CD4-positive, alpha-beta T cell treated with Interleukin-12 subunit alpha and Interleukin-12 subunit beta, for 1 hour (primary cell): ENCODE measurements at places on chromosomes 16 and 17.

DNA sequence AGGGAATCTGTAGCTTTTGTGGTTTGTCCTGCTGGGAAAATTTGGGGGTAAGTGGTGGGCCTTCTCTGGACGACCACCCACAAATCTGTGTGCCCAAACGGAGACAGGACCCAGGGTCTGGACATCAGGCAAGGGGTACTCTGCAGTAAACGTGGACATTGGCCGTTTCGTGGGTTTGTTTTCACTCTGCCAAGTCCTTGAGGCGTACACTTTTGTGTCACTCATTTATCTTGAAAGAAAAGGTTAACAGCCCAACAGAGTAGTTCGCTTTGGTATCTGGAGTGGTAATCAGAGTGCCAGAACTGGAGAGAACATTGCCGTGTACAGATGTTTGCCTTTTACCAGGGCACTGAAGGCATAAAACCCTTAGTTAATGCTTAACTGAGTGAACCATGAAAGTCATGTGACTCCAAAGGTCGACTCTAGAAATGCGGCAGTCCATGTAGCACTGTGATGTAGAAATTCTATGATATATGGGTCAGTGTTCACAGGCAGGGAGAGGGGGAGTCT lies 15.4 kb downstream of the NAA60 start:
- DNase-seq, result peak; percentile 29

- no peak for DNase-seq
Observed at GRCh38 chr16:12526515-12526914, 277.2 kb downstream of the CPPED1 start.

GRCh38 chr16:785563-786535 lies 2.3 kb downstream of the RPUSD1 start:
- peak; percentile 80 for DNase-seq

- DNase-seq, result no peak
Observed at GRCh38 chr16:49709057-49709456, 146.9 kb downstream of the ZNF423 start.

GRCh38 chr16:68835970-68836369 lies 7.4 kb upstream of the TANGO6 start:
- no peak for DNase-seq

- DNase-seq, result no peak
Observed at GRCh38 chr17:6070913-6071511, 833 bp downstream of the WSCD1 start.

DNA sequence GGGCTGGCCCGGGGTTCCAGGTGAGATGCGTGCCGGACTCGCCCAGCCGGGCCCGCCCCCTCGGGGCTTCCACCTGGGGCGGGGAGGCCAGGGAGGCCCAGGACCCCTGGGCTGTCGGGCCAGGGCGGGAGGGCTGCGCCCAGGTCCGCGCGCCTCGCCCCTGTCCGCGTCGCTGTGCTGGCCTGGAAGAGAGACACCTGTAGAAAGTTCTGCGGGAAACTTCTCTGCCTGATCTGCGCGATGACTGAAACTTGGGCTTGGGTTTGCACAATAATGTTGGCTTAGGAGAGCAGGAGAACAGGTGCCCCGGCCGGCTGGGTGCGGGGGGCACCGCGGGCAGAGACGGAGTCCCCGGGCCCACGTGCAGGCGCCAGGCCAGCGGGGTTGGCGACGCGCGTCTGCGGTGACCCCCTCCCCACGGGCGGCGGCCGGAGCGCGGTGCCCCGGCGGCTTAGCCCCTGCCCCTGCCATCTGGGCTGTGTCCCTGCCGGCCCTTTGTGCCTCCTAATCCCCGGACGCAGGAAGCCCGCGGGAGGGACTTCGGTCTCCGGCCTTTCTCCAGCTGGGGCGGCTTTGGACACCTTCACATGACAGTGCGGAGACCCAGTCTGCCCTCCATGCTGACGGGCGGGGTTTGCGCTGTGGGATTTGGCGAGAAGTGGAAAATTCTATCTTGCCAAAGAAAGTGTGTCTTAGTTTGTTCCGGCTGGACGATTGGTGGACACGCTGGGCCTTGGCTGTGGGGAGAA lies 483 bp downstream of the LLGL2 start:
- no peak for DNase-seq

DNA sequence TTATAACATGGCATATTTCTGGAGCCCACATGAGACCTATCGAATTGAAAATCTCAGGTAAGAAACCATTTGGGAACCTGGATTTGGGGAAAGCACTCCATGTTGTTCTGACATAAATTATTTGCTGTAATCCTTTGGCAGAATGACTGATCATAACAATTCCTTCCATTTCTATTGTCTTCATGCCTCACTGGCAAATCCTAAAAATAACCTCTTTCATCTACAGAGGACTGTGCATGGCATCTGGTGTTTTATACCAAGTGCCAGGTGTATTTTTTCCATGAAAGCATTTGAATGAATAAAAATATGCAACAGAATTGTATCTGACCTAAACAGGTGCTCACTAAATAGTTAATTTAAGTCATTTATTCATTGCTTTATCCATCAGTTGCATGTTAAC lies 33.7 kb upstream of the COQ7 start:
- no peak for DNase-seq

DNA sequence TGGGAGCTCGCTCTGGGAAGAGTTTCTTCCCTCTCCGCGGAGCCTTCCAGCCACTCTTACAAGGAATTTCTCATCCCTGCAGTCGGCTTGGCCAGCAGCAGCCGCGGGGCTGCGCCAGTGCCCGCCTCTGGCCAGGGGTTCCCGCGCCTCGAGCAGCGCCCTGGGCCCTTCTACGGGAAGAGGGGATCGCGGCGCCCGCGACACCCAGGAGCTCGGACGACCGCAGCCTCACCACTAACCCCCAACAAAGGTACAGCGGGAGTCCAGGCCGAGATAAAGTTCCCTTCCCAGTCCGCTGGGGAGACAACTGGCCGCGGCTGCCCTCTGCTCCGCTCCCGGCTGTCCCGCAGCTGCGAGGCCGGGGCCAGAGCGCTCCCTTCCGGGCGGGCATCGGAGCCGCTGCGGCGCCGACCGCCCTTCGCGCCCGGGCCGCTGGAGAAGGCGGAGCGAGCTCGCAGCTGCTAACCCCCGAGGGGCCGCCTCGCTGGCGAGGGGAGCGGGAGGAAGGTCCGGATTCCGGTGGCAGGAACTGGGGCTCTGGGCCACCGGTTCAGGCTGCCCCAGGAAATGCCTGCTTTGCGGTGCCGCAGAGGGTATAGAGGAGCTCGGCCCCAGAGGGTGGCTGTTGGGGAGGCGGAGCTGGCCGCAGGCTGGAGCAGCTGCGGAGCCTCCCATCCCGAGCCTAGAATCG lies 3.6 kb upstream of the HS3ST3B1 start:
- peak; percentile 37 for DNase-seq
